ENCODE measurements at places on chromosomes 2 and 18.

DNA sequence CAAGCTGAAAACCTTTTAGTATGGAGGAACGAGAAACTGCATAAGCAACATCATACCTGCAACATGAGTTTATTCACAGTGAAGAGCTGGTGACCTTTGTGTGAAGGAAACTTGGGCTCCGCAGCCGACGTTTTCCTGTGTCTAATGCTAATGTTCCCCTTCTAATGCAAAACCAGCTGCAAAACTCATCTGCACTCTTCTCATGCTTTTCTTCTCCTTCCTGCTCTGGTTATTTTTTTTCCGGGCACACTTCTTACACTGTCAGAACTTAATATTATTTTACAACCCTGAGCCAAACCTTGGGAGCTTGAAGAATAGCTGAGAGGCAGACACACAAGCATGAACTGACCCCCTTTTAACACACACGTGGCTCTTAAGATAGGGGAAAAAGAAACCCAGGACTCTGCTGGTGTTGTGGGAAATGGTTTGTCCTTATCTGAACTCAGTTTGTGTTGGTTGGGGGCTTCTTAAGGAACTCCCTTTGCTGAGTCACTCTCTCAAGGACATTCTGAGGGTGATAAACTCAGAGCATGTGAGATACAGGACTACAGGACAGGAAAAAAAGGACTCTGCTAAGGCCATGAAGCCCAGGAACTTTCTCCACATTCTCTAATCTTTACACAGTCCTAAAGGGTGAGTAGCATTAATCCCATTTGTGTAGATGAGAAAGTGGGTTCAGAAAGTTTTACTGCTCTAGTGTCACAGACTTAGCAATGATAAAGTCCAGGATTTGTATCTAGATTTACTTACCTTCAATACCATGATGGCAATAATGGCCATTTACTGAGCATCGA, 439.3 kb upstream of the TRIB2 start:
- no peak for DNase-seq

DNA sequence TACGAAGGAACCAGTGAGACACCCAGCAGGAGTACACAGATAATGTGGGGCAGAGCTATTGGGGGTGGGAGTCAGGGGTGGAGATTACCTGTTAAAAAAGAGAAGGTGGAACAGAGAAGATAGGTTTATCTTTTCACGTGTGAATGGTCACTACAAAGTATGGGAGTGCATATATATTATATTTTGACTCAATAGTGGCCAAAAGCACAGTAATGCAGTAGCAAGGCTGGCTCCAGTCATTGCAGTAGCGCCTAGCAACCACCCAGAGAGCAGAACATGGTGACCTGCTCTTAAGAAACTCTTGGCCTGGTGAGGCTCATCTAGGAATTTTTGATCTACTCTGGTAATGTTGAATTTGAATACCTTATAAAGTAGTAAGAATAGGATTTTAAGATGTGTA, 1.0 kb downstream of the IMPACT start:
- DNase-seq = no peak

DNA sequence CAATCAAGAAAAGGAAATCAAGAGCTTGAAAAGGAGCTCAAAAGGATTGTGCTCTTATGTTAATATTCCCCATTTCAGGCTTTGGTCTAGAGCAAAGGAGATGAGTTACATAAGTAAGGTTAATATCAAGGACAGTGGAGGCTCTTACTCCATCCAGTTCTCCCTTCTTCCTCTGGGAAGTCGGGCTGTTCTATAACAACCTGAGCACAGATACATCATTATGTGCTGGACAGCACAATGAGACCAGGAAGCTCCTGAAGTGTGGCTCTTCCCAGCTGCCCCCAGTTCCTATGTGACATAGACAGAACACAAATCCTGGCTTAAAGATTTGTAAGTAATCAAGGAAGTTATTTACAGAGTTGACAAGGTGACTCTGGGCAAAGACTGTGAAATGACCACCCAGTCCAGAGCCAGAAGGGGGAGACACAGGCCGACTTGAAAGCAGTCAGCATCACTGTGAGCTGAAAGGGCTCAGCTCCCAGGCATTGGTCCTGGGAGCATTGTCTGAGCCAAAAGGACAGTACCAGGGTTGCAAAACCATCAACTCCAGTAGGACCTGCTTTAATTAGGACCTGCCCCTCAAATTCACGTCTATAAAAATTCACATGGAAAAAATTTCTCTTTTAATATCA, 917.6 kb upstream of the ACVR2A start:
- no peak for DNase-seq

DNA sequence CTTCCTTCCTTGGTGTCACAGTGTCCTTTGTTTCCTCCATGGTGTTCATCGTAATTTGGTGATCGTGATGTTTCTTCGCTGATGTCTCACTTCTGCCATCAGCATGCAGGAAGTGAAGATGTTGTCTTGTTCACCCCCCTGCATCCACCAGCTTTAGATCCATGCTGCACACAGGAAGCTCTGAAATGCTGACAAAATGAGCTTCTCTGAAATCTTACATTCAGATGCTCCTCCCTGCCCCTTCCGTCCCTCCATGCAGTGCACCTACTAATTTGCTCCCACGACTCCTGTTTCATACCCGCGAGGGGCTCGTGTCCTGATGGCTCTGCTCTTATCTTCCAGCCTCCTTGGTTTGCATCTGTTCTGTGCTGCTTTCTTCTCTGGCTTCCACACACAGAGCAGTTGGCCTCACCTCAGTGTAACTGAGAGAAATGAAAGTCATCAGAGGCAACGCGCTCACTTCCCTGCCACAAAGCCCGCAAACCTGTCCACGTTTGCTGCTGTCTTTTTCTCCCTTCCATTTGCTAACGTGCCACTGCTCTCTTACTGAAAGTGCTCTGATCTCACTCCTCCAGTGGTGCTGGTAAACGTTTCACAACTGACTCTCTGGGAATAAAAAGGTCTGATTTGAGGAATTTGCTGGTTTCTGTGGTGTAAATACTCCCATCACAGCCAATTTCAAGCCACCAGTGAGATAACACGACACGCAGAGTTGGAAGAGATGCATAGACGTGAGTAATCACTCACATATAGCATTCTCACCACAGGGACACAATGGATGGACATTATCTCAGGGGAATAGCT, 41.0 kb upstream of the MGAT4A start:
- DNase-seq = peak; percentile 42
